Frontal cortex (tissue), 4 donors: ENCODE measurements at places on chromosomes 3 and 15. TPM values are rescaled to one million over a fixed set of nuclear protein-coding genes. Genes with fewer than 3 reads are reported as not detected.
A peak's percentile ranks its signal among the peaks of the same experiment; 100 is the strongest.

DNA sequence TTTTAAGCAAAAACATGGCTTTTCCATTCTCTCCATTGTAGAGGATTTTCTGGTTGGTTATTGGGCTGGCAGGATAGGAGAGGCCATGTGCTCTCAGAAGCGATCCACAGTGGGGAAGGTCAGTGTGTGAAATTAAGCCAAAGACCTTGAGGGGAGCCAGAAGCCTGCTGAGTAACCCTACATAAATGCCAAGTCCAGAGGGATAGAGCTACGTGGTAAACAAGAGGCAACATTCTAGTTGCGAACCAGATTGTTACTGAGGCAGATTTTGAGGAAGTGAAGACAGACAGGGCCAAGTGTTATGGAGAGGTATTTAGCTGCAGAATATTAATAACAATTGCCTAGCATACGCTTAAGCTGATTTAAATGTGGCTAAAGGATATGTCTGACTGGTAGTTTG is 592.8 kb upstream of the GBE1 start:
- DNase-seq: no peak

GRCh38 chr3:150874666-150875219 is 30.5 kb downstream of the MINDY4B start:
- DNase-seq: no peak

The SLC22A13 gene
- total RNA-seq: under 0.01 TPM

DNA sequence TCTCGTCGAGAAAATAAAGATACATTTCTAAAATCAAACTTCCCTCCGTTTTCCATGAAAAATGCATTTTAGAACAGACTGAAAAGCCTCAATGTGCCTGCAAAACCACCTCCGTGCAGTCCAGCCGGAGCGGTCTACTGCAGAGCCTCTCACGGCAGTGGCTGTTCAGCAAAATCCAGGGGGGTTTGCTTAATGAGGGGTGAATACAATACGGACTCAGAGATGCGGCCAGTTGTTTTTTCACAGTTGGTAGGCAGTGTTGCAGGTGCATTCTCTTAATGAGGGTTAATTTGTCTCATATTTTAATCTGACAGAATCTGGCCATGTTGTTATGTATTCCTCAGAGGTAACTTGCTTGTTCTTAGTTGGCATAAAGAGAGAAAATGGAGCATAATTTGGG is 223.0 kb downstream of the EBLN2 start:
- DNase-seq: no peak

GRCh38 chr3:64064804-64065203 is 41.5 kb upstream of the PSMD6 start:
- no peak for DNase-seq

- peak; percentile 59 for DNase-seq
Observed at GRCh38 chr3:45929042-45929679, 14.1 kb upstream of the CXCR6 start.

- DNase-seq: no peak
Observed at GRCh38 chr15:52161406-52161966, 29.7 kb downstream of the GNB5 start.

GRCh38 chr3:89171687-89172545 is 64.5 kb downstream of the EPHA3 start:
- no peak for DNase-seq

The GHRL gene
- total RNA-seq: not detected

The CYP11A1 gene
- total RNA-seq: not detected
